GM12878 (cell line): ENCODE measurements at places on chromosomes 5 and 9. TPM values are rescaled to one million over a fixed set of nuclear protein-coding genes. Genes with fewer than 3 reads are reported as not detected.
A peak's percentile ranks its signal among the peaks of the same experiment; 100 is the strongest.

DNA sequence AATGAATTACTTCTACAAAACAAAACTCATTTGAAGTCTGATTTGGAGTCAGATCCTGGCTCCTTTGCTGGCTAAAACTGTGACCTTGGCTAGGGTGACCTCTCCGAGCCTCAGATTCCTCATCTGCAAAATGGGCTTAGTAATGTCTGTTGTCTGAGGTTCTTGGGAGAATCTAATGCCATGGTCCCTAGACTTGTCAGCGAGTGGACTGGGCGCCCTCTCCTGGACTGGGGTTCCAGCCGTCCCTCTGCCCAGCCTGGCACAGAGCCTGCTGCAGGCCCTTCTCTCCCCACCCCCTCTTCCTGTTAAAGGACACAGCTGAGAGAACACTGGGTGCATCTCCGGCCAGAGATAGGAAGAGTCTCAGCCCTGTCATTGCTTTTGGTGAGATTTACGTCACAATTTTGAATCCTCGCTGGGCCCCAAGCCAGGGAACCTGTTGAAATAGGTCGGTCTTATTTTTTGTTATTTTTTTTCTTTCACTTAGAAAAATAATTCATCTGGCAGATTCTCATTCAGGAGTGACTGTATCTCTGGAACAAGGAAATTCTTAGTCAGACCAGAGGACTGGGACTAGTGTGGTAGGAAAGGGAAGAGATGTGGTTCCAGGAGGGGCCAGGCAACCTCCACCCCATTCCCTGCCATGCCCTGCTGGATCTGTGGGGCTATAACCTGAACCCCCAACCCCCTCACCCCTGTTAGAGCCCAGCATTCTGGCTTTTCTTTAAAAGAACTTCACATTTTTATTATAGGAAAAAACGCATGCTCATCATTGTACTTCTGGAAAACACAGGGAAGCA lies 48.2 kb upstream of the RPL26L1 start:
- DNase-seq = peak; percentile 61

The ORM2 gene
- total RNA-seq = 0.64 TPM in 1 of 2 replicates, not detected in the other

- no peak for DNase-seq
These were observed at the start of gene TMED9 for GRCh38 chr5:177592010-177592834. TSS of gene TMED9 (plus strand) at chr5:177592203. CDS start at chr5:177592215, 12 bp downstream.

DNA sequence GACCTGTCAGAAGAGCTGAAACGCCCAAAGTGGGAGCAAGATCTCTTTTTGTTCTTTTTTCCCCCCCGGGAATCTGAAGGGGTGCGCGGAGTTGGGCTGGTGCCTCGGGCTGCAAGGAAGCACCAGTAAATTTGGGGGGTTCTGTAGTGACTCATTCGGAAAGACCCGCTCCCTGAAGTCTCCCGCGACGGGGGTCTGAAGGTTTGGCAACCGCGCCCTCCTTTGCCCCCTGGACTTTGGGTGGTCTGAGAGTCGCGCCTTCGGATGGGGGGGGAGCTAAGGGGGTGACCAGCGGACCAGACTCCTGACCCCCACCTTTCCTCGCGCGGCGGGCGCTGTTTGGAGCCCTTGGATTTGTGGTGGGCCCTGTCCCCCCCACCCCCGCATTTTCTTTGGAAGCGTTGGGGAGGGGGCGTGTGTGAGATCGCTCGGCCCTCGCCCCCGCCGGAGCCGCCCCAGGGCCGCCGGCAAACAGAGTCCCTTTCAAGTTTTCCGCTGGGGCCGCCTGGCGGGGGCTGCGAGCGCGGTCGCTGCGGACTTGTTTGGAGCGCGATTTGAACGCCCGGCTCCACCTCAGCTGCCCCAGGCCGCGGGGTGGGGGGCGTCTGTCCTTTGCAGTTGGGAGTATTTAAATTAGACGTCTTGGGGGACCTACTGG lies 2.0 kb downstream of the CXXC5 start:
- DNase-seq = no peak

- DNase-seq = no peak
These were observed 125.4 kb downstream of the ATPSCKMT start for GRCh38 chr5:10124287-10124686.

GRCh38 chr9:129220771-129221170 lies 42.7 kb upstream of the IER5L start:
- DNase-seq = no peak

GRCh38 chr9:112487008-112487798 lies 576 bp downstream of the KIAA1958 start:
- no peak for DNase-seq

DNA sequence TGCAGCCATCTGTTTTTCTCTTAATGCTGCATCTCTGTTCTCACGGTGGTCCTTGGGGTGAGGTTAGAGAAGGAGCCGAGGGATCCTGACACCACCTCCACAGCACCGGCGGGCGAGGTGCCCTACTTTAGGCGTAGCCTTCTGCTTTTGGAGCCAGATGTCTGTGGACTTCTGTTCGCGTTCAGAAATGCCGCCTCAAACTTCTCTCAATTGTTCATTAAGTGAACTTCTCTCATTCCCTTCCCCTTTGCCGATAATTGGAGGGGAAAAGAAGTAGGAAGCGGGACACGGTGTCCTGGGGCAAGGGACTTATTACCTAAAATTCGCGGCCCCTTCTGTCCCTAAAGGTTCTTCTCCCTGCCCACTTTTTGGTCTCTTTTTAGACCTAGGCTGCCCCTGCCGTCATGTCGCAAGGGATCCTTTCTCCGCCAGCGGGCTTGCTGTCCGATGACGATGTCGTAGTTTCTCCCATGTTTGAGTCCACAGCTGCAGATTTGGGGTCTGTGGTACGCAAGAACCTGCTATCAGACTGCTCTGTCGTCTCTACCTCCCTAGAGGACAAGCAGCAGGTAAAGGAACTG lies 455 bp downstream of the KIF20A start:
- DNase-seq = no peak

The WWC1 gene
- total RNA-seq = 5.3 and 5.9 TPM in 2 replicates

The FAM81B gene
- total RNA-seq = not detected in 2 replicates

DNA sequence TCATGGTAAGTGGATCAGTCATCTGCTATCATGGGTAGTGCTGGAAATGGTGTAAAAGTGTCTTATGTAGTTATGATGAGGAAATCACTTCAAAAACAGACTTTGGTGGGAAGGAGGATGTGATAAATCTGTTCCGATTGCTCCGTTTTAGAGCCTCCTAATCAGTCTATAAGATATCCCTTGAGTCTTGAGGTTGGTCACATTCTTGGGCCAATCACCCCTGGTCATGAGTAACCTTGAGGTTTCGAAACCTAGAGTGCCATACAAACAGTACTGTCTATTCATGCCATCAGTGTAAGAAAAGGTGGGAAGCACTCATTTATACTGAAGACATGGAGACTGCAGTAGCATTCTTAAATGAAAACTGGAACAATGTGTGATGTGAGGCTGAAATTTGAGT lies 45.8 kb downstream of the LRRTM2 start:
- DNase-seq = no peak

The IL7R gene
- 1.3 and 1.5 TPM in 2 replicates for total RNA-seq

- no peak for DNase-seq
These were observed 19.4 kb downstream of the ZNF618 start for GRCh38 chr9:113895526-113895925.

GRCh38 chr9:36728651-36729520 lies 156.2 kb downstream of the MELK start:
- DNase-seq = peak; percentile 13
